D341Med (cell line): ENCODE measurements at places on chromosomes 13 and 19.
A peak's percentile ranks its signal among the peaks of the same experiment; 100 is the strongest.

- DNase-seq, result no peak
Observed at GRCh38 chr13:25963674-25964073, 88.1 kb downstream of the SHISA2 start.

DNA sequence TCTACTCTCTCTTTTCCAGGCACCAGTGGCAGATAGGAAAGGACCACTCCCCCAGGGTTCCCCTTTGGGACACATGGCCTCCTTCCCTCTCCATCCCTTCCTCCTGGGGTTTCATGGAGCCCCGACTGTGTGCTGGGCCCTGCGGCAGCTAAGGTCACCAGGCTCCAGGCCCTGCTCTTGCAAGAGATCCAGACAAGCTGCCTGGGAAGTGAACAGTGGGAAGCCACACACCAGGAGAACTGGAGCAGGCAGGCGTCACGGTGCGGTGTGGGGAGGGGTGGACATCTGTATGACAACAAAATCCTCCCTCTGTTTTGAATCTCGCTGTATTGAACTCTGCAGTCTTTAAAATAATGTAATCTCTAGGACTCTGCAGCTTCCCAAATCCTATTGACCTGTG lies 330.1 kb downstream of the UQCRFS1 start:
- DNase-seq, result no peak

DNA sequence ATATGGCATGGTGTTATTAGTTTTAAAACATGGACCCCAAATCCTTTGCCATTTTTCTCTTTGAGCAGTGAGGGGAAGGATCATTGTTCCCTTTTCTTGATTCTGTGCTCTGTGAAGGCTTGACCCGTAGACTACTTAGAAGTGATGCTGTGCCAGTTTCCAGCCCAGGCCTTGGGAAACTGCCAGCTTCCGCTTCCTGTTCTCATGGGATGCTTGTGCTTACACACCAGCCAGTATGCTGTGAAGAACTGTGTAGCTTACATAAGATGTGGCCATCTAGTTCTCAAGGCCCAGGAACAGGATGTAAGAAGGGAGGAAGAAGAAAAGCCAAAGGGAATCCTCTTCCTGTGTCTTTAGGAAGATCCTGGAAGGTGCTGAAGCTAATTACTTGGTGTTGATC lies 180.9 kb downstream of the PCCA start:
- no peak for DNase-seq

GRCh38 chr19:23823952-23824389 lies 65.3 kb upstream of the ZNF681 start:
- peak; percentile 39 for DNase-seq

DNA sequence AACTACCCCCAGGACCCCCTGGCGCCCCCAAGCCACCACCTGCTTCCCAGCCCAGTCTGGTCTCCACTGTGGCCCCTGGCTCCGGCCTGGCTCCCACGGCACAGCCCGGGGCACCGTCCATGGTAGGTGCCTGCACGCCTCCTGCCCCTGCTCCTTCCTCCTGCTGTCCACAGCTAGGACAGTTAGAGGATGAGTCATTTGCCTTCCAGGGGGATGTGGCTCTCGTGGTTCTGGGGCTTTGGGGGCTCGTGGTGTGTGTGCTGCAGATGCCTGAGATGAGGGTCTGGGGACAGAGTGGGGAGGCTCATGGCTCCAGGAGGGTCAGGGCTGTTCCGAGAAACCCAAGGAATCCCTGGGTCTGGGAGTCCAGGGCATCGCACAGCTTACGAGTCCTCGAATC lies 12.7 kb downstream of the MED25 start:
- no peak for DNase-seq

- DNase-seq, result no peak
Observed at GRCh38 chr13:100520936-100521850, 67.4 kb downstream of the GGACT start.

DNA sequence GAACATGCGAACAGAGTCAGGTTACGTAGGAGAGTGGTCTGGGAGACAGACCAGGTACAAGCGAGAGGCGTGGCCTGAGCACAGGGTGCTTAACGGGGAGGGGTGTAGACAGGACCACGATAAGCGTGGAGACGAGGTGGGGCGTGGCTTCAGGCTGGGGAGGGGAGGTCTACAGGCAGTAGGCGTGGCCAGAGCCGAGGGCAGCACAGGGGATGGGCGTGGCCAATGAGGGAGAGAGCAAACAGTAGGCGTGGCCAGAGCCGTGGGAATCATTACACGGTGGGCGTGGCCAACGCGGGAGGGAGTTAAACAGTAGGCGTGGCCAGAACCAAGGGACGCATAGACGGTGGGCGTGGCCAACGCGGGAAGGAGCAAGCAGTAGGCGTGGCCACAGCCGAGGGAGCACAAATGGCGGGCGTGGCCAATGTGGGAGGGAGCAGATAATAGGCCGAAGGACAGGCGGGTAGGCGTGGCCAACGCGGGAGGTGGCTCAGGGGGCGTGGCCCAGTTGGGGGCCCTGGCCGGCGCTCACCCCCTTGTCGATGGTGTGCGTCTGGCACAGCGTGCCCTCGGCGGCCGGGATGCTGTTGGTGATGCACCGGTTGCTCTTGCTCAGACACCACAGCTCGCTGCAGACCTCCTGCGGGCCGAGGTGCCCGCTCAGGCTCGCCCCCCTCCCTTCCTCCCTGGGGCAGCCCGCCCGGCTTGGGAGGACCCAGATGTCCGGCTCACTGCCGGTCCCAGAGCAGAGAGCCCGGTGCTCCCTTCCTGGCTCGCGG lies 15.2 kb upstream of the MYO1F start:
- DNase-seq, result peak; percentile 83

- DNase-seq, result peak; percentile 27
Observed at GRCh38 chr13:84896128-84896527, 903.1 kb downstream of the SLITRK6 start.

DNA sequence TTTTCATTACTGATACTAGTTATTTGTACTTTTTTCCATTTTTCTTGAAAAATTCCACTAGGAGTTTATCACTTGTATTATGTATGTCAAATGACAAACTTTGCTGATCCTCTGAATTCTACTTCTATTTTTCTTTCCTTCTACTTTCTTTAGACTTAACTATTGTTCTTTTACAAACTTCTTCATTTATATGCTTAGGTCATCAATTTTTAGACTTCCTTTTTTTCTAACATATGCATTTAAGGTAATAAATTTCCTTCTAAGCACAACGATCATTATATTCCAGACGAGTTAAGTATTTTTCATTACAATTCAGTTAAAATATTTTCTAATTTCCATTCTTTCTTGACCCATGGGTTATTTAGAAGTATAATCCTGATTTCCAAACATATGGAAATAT lies 240.8 kb downstream of the NHLRC3 start:
- DNase-seq, result no peak

DNA sequence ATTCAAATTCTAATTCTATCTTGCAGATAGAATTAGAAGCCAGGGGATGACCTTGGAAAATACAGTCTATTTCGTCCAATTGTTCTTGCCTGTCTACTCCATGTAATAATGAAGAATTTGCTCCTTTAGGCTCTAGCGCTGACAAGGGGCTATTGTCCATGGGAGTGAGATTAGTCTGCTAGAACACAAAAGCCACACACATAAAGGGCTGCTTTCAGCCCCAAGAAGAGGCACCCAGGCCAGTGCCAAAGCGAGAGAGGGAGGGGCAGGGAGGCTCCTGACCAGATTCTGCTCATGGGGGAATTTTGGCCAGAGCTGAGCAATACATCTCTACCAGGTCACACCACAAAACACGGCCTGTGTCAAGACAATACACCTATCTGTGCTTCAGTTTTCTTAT lies 1306.9 kb downstream of the UQCRFS1 start:
- DNase-seq, result no peak

DNA sequence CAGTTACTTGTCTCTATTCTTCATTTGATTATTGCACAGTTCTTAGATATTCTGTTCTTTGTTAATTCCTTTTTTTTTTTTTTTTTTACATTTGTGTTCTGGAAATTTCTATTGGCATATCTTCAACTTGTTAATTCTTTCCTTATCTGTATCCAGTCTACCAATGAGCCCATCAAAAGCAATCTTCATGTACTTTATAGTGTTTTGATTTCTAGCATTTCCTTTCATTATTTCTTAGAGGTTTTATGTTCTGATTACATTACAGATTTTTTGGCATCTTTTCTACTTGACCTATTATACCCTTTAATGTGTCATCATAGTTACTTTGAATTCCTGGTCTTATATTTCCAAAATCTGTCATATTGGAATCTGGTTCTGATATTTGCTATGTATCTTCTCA lies 2194.8 kb downstream of the PCDH9 start:
- DNase-seq, result no peak

GRCh38 chr13:21011378-21011777 lies 50.0 kb downstream of the LATS2 start:
- no peak for DNase-seq

DNA sequence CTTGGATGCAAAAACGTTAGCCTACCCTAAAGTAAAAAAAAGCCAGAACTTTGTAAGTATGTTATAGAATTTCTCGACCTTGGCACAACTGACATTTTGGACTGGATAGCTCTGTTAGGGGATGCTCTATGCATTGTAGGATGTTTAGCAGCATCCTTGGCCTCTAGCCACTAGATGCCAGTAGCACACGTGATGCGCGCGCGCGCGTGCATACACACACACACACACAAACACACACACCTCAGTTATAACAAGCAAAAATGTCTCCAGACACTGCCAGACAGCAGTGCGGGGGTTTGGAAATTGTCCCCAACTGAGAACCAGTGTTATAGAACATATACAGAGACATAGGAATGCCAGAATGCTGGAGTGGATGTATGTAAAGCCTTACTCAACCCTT lies 17.2 kb downstream of the ZNF226 start:
- DNase-seq, result no peak
